ENCODE measurements at places on chromosomes 11 and 22.

DNA sequence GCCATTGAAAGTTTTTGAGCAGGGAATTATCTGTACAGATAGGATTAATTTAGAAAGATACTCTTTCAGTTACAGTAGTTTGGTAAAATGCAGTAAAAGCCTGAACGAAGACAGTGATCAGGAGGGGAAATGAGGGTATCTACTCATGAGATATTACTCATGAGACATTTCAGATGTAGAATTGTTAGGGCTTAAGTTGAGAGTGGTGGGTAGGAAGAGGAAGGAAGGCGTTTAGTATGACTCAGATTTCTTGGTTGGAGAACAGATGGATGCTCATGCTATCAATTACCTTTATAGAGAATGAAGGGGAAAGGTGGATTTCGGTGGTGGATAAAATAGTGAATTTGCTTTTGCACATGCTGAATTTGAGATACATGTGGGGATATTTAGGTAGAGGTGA lies 15.8 kb downstream of the CCDC81 start:
- DNase-seq = no peak

- no peak for DNase-seq
These were observed 516.0 kb upstream of the CHORDC1 start for GRCh38 chr11:90738799-90739198.

DNA sequence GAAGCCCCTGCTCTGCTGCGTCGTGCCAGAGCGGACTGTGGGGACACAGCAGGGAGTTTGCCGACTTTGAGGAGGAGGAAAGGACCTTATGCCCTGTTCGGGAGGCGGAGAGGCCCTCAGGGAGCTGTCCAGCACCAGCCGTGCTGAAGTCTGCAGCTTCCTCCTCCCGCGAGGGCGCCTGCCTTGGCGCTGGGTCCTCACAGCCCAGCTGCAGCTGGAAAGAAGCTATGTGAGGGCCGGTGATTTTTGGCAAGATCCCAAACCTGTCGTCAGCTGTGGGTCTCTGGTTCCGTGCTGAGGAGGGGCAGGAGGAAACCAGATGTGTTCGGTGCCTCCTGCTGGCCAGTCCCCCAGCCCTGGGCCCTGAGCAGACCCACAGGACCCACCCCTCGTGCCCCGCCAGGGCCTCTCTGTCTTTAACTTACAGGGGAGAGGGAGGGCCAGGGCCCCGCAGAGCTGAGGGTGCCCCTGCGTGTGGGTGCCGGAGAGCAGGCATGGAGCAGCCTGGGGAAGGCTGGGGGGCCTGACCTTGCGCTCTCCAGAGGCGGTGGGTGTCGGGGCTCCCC lies 12.0 kb downstream of the BRSK2 start:
- peak; percentile 32 for DNase-seq

DNA sequence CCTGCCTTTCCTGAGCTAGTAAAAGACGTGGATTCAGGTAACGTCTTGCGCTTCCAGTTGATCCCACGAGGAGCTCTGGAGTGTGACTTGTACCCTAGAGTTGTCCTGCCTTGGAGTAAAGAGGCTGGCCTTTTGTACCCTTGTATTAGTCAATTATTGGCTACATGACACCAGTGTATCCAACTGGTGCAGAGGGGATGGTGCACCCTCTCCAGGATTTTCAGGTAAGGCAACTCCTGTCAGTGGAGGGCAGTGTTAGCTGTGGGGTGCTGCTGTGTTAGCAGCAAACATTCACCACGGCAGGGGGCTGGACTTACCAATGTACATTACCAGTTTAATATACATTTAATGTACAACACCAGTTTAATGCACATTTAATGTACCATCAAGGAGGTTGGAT lies 233.5 kb downstream of the MIAT start:
- no peak for DNase-seq

- DNase-seq = peak; percentile 78
These were observed at the start of gene GLB1L2 for GRCh38 chr11:134331354-134332188. Gene GLB1L2 (plus strand): TSS chr11:134331988. CDS start chr11:134332062, 74 bp downstream.

GRCh38 chr11:130151196-130151595 lies 8.4 kb upstream of the ST14 start:
- no peak for DNase-seq

DNA sequence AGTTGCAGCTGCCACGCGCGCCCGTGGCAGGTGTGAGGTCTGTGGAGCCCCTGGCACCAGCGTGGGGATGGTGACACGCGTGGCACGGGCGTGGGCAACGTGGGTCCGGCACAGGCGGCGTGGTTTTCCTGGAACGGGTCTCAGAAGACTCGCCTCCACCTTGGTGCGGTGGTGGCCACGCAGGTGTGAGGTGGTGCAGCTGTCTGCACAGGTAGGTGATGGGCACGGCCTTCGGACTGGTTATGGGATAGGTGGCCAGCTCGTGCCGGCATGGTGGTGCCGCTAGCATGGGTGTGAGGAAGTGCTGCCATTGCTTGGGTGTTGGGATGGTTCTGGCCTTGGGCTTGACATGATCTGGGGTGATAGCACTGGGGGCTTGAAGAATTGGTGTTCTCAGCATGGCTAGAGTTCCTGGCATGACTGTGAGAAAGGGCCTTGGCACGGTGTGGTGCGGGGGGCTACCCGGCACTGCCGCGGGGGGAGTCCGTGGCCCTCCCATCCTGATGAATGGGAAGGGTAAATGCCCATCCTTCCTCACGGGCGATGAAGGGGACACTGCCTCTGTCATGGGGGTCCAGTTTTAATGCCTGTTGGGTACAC lies 531 bp downstream of the DAGLA start:
- no peak for DNase-seq

DNA sequence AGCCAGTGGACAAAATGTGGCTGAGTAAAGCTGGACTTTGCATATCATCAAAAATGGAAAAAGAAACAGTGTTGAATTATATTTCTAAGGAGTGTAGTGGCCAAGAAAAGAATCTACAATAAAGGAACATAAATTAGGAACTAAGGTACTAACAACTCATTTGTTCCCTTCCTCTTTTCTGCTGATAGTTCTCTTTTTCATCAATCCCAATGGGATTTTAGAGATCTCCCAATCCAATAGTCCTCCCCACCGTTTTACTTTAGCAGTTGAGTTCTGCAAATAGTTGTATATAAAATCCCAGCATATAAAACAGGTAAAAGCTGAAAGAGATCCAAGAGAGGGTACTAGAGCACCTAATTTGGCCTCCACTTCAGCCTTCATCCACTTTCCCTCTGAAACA lies 2.0 kb downstream of the PRCP start:
- DNase-seq = no peak

DNA sequence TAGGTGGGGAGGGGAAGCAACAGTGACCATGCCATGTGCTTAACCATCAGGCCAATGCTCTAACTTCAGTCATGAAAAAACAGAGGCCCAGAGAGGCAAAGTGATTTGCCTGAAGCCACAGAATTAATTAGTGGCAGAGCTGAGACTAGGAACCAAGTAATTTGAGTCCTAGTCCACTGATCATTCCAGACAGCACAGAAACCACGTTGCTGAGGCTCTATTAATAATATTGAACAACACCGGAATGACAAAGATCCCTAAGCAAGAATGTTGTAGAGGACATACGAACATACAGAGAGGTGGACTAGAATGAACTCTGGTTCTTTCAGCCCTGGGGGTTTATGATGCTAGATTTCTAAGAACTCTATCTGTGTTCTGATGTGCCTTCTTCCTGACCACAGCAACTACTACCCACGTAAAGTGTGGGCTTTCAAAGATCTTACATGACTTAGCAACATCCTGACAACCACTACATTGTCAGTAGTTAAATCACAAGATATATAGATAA lies 92.3 kb downstream of the GAB2 start:
- no peak for DNase-seq

DNA sequence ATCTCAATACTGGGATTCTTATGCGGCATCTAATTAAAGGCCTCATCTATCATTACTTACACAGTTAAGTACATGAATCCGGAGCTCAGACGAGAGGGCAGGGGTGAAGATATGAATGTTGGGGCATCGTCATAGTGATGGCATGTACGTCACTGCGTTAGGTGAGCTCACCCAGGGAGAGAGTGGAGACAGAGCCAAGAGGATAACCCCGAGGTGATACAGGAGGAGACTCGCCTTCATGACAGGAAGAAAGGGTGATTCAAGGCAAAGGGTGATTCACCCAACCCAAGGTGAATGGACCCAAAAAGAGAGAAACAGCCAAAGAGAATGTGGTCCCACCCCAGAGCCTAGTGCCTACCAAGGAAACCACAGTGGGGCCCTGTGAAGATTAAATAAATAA lies 132.9 kb upstream of the BLID start:
- no peak for DNase-seq

DNA sequence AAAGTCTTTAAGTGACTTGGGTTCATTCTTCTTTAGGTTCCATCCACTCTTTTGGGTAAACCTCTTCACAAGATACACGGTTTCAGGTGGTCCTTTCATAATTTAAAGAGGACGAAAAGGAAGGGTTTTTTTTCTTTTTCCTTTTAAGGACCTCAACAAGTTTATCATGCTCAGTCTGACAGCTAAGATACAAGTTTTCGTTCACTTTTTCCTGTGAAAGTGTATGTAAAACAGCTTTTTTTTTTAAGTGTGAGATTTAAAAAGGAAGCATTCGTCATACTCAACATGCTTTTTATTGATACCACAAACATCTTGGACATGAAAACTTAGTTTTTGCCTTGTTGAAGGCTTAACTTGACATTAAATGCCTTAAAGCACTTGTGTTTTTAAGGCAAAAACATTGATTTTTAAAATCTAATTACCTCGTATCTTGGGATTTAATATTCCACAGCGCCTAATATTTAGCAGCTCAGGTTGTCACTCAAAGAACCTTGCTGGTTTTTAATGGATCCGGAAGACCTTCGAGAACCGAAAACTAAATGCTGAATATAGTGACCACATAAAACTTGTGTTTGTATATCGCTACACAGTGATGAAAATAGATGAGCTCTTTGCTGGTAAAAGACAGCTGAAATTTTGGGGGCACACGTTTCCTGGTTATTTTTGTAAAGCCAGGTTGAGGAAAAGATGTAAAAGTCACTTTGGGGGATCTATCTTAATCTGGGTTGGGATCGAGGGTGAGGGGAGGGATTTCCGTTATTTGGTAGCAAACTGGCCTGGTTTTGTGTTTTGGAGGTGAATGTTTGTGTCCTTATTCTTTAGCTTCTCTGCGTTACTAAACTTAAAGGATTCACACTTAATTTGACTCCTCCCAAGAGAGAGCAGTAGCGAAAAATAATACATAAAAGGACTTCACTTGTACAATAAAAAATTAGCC lies 2.3 kb downstream of the PCF11 start:
- DNase-seq = no peak

DNA sequence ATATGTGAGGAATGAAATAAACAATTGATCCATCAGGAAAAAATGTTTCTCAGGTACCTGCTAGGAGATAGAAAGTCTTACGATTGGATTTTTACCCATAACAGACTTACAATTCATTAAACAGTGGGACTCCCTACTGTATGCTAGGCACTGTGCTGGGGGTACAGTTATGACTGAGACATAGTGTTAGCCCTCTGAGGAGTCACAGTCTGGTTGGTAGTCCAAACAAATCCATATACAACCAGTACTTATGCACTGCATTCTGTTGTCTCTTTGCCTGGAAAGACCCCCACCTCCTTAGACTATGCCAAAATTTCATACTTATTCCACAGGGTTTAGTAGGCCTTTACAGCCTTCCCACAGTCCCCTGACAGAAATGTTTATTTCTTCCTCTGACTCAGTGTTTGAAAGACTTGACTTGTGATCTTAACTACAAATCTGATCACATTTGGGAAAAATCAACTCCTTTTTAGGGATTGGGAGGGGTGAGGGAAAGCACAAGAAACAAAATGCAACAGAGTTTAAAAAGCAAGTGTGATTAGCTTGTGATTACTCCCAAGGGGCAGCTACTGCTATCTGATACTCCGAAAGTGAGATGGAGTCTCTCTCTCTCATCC lies 69.4 kb upstream of the HORMAD2 start:
- no peak for DNase-seq

GRCh38 chr11:66238786-66239413 lies 29.5 kb upstream of the RAB1B start:
- no peak for DNase-seq

- DNase-seq = no peak
These were observed 31.3 kb downstream of the LMO1 start for GRCh38 chr11:8232414-8232813.

DNA sequence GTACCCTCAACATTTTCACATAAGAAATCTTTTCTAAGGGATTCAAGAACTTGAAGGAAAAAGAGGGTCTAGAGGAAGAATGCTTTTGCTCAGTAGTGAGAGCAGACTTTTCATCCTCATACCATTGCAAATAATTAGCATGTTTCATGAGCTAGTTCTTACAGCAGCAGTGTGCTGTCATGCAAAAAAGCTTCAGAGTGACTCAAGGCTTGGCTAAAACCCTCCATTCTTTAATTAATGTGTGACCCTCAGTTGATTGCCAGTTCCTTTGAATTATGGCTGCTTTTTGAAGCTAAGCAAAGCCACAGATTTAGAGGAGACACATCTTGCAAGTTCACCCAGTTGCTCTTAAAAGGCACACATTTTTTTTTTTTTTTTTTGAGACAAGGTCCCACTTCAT lies 36.6 kb upstream of the PCF11 start:
- DNase-seq = no peak

- no peak for DNase-seq
These were observed 86.3 kb upstream of the PHOX2A start for GRCh38 chr11:72330131-72330727.

DNA sequence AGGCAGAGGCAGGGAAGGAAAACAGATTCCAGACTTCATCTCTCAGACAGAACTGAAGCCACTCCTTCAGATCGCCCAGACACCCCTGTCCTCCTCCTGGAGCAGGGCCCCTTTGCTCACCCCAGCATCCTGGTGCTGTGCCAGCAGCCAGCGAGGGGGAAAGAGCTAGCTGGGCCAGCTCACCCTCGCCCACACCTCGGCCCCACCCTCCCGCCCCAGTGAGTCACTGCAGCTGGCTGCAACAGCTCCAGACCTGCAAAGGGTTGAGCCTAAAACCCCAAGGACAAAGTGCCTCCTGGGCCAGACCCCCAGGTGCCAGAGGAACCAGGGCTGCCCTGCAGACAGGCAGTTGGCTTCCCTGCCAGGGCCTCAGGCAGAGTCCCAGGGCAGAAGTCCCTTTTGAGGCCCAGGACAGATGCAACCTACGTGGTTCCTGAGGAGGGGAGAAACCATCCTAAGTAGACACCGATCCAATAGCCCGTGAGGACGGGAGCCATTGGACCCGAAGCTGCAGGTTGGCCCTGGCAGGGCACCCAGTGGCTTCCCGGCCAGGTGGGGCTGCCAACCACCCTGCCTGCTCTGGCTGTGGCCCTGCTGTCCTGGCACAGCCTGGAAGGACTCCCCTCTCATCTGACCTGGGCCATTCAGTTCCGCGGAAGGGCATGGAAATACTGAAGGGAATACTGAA lies 7.2 kb downstream of the AHNAK start:
- peak; percentile 35 for DNase-seq

- no peak for DNase-seq
These were observed 48.2 kb downstream of the ST3GAL4 start for GRCh38 chr11:126403658-126404057.

- no peak for DNase-seq
These were observed 9.0 kb upstream of the KCNJ11 start for GRCh38 chr11:17397311-17398002.

Data from stimulated activated CD4-positive, alpha-beta T cell treated with anti-CD3 and anti-CD28 coated beads, Interleukin-1b, Interleukin-23, amount 100 ng/mL, for 4 hours (primary cell).